HS-5 (cell line): ENCODE measurements at places on chromosomes 1 and 21.
A peak's percentile ranks its signal among the peaks of the same experiment; 100 is the strongest.

- DNase-seq: no peak
Observed at GRCh38 chr1:203402152-203402551, 51.2 kb upstream of the FMOD start.

GRCh38 chr1:42381280-42381673 lies 685 bp downstream of the RIMKLA start:
- DNase-seq: no peak

DNA sequence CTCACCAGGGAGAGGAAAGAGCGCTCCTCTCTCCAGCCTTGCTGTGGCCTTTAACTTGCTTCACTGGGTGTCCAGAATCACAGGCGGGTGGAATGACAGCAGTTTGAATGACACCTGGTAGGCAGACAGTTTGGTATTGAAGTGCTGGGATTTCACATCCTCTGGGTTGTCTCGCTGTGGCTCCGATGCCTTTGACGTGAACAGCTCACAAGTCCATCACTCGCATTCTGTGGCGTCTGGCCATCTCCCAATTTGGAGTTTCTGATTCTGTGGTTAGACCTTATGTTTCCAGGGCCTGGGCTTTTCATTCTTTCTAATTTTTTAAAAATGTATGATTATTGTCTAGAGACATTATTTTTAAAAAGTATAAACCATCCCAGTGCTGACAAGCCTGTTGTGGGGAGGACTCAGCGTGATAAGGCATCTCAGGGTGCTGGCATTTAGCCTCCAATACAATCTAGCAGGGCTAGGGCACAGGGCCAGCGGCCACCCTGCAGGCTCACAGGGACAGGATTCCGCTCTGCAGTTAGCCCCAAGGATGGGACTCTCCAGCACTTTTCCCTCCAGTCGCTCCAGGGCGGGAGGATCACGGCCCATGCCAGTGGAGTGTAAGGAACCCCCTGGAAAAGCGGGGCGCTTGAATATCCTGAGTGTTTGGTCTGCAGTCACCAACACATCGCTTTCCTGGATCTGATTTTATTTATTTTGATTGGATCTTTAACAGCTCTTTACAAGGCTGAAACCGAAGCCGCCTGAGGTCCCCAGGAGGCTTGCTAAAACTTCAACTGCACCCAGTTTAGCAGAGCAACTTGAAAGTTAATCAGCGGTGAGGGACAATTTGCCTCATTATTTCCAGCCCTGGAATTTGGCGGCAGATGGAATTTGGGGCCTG lies 178.3 kb downstream of the TRABD2B start:
- no peak for DNase-seq

DNA sequence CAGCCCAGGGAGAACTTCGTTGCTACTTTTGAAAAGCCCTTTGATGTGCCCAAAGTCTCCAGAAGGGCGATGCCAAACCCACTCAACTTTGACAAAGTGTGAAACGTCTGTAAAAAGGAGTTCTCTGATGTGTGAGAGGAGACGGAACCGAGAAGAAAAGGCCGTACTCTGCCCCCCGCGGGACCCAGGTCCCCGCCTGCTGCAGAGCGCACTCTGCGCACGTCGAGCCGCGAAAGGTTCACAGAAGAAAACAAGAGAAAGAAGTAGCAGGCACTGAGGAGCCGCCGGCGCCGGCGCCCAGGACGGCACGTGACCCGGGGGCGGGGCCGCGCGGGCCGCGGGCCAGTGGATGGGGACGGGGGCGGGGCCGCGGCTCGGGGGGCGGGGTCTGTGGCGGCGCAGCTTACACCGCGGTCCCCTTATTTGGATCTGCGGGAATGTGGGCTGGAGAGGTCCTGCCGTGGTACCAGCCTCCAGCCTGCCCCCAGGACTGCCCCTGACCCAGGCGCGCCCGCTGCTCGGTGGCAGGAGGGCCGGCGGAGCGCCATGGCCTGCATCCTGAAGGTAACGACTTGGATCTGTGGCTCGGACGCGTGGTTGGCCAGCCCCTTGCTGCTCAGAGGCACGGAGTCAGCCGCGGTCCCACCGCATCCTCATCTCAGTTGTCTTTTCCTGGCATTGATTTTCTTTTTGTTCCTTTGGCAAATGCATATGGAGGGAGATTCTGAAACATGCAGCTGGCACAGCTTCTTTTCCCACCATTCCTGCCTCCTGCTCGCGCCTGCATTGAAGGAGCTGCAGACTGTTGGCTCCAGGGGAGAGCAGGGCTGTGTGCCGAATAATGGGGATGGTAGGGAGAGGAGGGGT lies at the start of gene ST6GALNAC3:
TSS of gene ST6GALNAC3 (plus strand) at position 426 of the 867 bp plus-strand sequence.
- DNase-seq: no peak

DNA sequence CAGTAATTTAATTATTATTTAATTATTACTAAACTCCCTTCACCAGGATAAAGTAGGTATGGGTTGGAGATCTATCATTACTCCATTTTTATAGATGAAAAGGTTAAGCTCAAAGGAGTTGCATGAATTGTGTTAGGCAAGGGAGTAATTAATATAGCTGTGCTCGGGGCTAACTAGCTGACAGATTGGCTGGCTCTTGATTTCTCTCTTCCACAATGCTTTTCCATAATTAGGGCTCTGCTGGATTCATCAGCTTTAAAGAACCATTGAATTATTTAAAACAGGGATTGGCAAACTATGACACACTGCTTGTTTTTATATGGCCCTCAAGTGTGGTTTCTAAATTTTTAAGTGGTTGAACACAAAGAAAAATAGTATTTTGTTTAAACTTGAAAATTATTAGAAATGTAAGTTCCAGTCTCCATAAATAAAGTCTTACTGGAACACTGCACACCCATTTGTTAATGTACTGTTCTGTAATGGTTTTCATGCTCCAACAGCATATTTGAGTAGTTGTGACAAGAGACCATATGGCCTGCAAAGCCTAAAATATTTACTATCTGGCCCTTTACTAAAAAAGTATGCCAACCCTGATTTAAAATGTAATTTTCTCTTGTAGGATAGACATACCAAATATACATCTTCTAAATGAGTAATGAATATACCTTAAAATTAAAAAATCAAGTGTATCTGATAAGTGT lies 76.4 kb downstream of the GDAP2 start:
- no peak for DNase-seq

GRCh38 chr1:118918940-118919259 lies 69.2 kb downstream of the TBX15 start:
- DNase-seq: no peak

- DNase-seq: no peak
Observed at GRCh38 chr1:182389619-182390047, 2.0 kb downstream of the GLUL start.

DNA sequence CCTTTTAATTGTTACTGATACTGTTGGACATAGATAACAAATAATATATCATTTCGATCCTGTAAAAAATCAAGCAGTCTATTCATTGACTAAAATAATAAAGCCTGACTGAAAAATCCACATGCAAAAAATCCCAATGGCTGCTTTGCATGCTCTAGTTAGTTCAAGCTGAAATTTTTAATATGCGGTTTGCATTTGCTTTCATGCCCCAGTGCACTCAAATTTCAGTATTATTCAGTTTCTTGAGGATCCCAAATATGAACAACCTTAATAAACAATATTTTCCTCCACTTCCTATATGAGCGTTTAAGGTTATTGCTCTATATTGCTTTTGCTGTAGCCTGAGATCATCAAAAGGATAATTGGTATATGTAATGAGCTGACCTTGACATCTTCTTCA lies 75.1 kb upstream of the DPH5 start:
- DNase-seq: no peak

- DNase-seq: no peak
Observed at GRCh38 chr1:159548126-159548525, 12.3 kb upstream of the OR10J5 start.

DNA sequence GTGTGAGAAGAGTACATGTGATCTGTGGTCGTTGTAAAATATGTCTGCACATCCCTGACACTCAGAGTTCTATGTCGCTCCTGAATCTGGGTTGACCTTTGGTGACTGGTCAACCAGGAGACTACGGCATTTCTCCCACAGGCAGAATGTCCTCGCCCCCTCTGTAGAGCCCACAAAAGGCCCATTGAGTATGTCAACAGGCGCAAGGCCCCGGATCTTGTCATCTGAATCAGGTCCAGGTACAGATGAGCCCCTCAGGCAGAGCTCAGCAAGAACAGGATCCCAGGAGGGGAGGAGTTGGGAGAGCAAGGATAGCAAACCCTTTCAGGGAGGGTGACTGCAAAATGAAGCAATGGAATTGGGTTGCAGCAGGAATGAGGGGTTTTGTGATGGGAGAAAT lies 126.5 kb downstream of the MATN1 start:
- no peak for DNase-seq

DNA sequence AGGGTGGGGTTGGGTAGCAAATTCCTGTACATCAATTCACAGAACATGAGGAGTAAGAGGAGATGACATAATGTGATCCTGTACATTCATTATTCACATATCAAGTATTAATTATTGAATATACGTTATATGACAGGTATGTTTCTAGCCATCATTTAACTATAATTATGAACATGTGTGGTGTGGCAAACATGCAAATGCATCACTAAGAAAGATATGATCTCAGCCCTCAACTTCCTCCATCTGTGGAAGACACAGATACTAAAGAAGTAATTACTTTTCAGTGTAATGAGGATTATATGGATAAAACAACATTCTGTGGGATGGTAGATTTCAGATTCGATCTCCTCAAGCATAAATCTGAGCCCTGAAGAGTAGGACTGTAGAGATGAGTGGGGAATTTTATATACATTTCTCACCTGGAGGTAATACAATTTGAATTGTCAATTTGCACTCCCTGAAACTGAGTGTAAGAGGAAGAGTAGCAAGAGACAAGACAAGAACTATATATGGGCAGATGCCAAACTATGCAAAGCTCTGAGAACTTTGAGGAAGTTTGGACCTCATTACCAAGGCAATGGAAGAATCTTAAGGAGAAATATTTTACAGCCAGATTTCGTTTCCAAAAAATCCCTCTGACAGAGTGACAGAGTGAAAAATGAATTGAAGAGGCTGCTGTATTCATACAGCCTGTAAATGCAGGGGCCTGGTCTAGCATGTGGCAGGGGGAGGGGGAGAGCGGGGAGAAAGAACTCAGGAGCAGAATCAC lies 275.5 kb downstream of the TPR start:
- no peak for DNase-seq

- DNase-seq: no peak
Observed at GRCh38 chr21:36606287-36606982, 92.5 kb upstream of the SIM2 start.

DNA sequence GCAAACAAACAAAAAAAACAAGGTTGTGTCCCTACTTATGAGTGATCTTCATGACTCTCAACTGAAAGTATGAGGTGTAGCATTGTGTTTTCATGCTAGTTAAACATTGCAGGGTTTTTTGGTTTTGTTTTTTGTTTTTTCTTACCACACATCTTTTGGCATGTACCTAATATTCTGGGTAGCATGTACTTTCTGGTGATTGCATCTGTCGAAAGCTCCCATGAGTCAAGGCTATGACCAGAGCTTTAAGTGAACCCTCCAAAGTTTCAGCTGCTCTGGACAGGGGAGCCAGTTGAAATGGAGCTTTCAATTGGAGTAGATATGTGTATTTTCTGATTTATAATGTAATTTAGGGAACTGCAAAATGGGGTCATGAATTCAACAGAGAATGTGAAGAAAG lies 115.5 kb downstream of the KCNK2 start:
- DNase-seq: no peak

- DNase-seq: no peak
Observed at GRCh38 chr21:26194326-26194725, 23.8 kb upstream of the APP start.

DNA sequence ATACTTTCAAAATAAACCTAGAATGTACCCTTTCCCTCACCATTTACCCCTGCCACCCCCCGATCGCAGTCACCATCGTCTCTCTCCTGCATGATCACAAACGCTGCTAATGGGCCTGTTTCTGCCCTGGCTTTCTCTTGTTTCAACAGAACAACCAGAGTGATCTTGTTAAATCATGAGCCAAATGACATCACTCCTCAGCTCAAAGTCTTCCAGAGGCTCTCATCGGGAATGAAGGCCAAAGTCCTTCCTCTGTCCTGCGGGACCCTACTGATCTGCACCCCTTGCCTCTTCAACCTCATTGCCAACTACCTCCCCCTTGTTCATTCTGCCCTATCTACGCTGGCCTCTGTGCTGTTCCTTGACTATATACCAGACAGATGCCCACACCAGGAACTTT lies 39.4 kb upstream of the PTGFRN start:
- no peak for DNase-seq

DNA sequence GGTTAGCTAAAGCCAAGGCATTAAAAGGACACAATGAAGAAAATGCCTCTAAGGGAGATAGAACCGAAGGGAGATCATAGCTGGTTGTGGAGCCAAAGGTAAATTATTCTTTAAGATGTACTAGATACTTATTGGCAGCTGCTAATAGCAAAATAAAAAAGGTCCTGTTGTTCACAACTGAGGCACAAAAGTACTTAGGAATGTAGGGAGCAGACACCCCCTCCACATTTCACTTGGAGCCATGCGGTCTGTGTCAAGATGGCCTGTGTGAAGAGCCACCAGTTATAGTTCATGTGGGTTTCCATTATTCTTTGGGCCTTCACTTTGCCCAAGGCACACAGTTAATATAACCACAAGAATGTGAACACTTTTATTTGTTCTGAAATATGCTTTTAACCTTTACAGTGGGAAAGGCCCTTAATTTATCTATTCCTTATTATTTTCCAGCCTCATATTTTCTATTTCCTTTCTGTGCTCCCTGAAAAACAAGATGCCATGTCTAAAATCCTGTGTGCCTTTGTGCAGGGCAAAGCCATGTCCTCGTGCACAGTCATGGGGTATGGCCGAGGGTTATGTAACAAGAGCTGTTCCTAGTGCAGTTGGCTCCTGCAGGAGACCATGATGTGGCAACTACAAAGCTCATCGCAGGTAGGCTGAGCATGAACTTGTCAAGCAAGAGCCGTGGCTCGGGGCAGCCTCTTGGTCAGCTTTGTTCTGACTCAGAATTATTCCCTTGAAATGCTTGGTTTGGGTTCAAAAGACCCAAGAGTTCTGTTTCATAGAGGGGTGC lies 16.2 kb upstream of the WDR26 start:
- no peak for DNase-seq

GRCh38 chr1:167430134-167430848 lies 88.0 kb downstream of the CD247 start:
- no peak for DNase-seq

- DNase-seq: no peak
Observed at GRCh38 chr1:21344750-21345443, 54.6 kb upstream of the ECE1 start.

GRCh38 chr1:215267495-215267894 lies 185.0 kb downstream of the KCNK2 start:
- no peak for DNase-seq

- DNase-seq: peak; percentile 84
Observed at GRCh38 chr1:220370041-220370700, 97.9 kb upstream of the RAB3GAP2 start.

GRCh38 chr1:237211031-237211430 lies 169.0 kb downstream of the RYR2 start:
- no peak for DNase-seq

DNA sequence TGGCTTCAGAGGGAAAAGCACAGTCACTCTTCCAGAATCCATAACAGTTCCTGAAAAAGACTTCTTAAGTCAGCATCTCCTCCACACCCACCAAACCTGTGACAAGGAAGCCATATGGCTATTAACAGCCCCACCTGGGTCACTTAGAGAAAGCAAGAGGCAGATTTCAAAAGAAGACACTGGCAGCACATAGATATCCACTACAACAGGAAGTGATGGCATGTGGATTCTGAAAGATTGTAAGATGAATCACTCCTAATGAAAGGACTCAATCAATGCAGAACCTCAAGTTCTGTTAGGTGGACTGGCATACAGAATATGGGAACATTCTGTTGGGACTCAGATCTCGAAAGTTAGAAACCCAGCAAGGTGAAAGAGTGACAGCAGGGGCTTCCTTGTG lies 365.9 kb downstream of the TGFB2 start:
- DNase-seq: peak; percentile 8
